ENCODE measurements at places on chromosomes 4 and X. TPM values are rescaled to one million over a fixed set of nuclear protein-coding genes. Genes with fewer than 3 reads are reported as not detected.
A peak's percentile ranks its signal among the peaks of the same experiment; 100 is the strongest.

- no peak for DNase-seq
These were observed 54.6 kb upstream of the VCX start for GRCh38 chrX:7788334-7788733.

GRCh38 chrX:19627081-19627480 lies 111.8 kb upstream of the MAP3K15 start:
- no peak for DNase-seq

DNA sequence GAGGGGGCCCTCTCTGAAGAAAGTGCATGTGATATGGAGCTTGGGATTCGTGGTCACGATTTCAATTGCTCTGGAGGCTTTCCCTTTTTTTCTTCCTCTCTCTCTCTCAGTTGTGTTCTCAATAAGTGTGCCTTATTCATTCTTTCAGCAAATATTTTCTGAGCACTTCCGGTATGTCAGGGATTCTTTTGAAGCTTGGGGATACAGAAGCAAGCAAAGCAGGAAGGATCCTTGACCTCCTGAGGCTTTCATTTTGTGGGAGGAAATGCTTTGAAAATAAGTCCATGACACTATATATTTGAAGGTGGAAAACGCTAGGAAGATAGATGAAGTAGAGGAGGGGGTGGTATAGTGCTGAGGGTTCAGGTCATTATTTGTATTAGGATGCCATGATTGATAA lies 12.6 kb upstream of the GABRE start:
- DNase-seq, result no peak

SEL1L3 gene
- 14.4 TPM for total RNA-seq

DNA sequence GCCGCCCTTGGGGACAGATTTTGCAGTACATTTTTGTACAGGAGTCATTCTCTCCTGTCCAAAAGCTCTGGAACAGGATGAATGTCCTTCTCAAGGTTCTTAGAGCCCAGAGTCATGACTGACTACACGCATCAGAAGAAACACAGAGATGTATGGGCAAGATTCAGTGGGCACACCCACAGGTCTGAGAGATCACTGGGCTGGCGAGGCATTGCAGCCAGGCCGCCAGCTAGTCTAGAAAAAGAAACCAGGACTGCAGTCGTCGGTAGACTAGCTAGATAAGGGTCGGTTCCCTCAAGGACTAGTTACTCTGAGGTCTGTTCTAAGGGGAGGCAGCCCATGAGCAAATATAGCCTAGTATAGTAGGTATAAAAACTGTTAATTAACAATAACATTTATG lies 19.8 kb downstream of the GBA3 start:
- no peak for DNase-seq

BEX2 gene
- 29.8 TPM for total RNA-seq

DNA sequence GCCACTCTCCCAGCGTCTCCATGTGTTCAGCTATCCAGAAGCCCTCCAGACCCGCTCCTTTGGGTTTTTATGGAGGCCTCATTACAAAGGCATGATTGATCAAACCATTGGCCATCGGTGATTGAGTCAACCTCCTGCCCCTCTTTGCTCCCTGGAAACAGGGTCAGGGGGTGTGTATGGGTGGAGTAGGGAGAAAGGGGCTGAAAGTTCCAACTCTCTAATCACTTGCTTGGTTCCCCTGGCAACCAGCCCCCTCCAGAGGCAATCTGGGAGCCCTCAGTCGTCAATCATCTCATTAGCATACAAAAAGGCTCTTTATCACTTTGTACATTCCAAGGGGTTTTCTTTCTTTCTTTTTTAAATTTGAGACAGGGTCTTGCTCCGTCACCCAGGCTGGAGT lies 2.3 kb downstream of the TRIM2 start:
- DNase-seq, result no peak

GRCh38 chr4:19514276-19515070 lies 737.2 kb upstream of the SLIT2 start:
- DNase-seq, result no peak

DNA sequence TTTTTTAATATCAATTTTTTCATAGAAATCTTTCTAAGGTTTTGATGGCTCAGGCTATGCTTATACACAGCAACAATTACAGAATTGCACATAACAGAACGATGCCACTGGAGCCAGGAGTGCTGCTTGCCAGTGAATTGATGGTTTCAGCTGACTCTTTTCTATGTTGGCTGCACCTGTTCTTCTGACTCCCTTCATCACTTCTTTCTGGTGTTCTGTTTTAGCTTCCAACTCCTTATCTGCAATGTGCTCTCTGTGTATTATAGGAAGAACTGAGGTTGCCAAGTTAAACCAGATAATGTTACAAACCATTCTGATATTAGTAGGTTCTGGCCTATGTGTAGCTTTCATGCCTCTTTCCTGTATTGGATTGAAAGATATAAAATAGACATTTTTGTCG lies 11.6 kb upstream of the VEGFD start:
- no peak for DNase-seq

DNA sequence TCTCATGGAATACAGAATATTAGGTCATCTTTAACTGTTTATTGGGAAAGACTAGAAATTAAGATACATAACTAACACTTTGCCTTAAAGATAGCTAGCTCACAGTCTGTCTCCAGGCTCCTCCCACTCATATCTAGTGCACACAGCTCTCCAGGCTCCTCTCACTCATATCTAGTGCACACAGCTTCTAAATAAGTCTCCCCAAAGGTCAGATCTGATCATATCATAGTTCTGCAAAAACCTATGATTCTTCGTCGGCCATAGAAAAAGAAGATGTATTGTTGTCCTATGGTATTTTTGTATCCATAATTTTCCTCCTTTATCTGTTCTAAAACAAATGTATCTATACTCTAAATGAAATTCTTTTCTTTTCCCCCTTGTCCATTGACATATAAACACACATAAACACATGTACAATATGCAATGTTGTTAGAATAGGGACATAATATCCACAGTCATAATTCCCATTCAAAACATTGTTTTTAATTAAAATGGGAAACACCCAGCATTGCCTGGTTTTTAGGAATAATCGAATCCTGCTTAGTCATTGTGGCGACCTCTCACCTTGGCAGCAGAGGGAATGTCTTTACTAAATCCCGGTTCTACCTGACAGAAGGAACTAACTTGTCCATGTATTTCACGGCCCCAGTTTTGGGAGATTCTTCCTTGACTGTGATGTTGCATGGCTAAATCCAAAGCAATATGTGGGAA lies 1282.0 kb downstream of the PCDH7 start:
- DNase-seq, result no peak

GRCh38 chr4:1237981-1238675 lies 10.8 kb downstream of the CTBP1 start:
- no peak for DNase-seq

ERAS gene
- 0.33 TPM for total RNA-seq

GLUD2 gene
- 1.4 TPM for total RNA-seq

DNA sequence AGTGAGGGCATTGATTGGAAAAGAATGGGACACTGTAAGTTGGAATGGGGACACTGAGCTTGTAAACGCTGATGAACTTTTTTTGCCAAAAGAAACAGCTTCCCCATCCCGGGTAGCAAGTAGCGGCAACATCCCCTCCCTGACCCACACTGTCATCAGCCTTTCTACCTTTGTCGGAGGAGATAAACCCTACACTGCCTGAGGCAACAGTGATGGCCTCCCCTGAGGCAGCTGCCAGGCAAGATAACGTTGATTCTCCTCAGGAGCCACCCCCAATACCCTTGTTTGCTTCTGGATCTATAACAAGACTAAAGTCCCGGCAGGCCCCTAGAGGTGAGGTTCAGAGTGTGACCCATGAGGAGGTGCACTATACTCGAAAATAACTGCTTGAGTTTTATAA lies 10.3 kb upstream of the RAB33B start:
- DNase-seq, result no peak

DNA sequence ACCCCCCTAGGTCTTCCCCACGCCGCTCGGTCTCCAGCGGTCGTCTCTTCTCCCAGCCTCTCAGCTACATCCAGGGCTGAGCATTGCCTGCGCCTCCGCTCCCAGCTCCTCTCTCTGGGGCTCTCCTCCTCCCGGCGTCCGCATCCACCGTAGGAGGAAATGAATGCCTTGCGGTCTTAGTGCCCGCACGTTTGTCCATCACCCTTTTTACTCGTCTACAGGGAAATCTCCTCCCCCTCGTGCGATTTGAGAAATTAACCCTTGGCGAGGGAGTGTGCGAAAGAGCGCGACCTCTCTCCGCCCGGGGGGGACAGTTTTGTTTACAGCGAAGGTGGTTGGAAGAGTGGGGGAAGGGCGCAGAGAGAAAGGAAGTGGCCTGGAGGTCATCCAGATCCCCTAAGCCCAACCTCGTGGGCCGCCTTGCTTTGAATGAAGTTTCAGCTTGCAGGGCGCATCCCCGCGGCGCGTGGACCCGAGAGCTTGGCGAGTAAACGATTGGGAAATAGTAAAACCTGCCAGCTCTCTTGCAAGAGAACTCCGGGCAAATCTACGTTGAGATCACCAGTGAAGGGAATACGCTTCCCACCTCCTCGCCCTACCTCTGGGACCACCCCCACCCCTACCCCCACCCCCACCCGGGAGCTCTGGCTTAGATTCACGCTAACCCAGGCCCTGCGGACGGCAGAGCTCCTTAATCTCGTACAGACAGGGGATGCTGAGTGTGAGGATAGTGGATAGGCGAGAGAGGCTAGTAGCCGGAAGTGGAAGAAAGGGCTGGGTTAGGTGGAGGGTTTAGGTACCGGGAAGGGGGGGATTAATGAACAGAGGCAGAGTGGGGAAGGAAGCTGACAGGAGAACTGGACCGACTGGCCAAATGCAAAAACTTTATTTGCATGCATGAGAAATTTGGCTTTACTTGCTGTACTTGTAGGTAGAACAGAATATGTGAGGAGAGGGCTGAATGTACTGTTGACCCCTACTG lies at the start of gene ELOVL6:
ELOVL6 (minus strand) TSS at position 181 of the 982 bp plus-strand sequence. CDS start 280 bp downstream, outside the sequence.
- DNase-seq, result peak; percentile 34

DNA sequence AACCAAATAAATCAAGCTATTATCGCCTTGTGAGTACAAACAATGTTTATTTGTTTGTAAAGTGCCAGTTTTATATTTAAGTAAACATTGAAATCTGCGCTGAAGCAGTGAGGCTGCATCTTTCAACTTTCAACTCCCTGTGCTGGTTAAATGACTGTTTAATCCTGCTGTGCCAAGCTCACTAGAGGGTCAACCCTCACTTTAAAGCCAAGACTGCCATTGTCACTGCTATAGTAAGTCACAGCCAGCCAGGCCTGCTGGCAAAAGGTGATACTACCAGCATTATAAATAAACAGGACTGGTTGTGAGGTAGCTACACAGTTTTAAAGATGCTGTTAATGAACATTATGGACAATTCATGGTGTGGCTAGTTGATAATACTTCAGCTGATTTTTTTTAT lies 34.6 kb downstream of the EFHC2 start:
- no peak for DNase-seq

DNA sequence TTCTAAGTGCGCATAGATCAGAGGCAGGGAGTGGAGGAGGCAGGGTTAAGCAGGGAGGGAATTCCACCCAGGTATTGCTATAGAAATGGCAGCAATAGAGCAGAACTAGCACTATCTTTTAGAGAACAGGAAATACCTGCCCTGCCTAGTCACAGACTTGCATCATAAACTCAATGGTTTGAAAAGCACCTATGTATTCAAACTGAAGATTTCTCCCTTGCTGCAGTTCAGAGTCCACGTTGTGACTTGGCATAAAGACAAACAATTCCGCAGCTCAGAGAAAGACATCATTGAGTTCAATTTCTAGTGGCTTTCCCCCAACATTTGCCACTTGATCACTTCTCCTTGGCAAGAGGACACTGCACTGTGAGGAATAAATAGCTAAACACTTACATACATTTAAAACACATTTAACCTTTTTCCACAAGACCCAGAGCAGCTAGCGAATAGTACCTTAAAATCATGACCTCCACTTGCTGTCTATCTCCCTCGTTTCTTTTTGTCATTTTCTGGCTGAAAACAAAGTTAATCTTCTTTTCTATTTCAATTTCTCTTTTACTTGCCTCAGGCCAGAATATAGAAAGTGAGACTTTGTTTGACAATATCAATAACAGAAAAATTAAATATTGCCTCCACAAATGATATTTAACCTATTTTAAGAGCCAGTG lies 42.4 kb downstream of the SLC7A11 start:
- DNase-seq, result no peak

MAGEB2 gene
- not detected for total RNA-seq

- no peak for DNase-seq
These were observed 1156.1 kb downstream of the FAT4 start for GRCh38 chr4:126470862-126471261.

CHRDL1 gene
- total RNA-seq, result 6.3 TPM

GRCh38 chrX:16695079-16695676 lies 17.3 kb downstream of the CTPS2 start:
- no peak for DNase-seq

GRCh38 chr4:48742412-48742811 lies 37.7 kb downstream of the FRYL start:
- DNase-seq, result no peak

- DNase-seq, result no peak
These were observed 886.8 kb downstream of the NLGN4X start for GRCh38 chrX:5341902-5342301.

GRCh38 chrX:10633722-10634121 lies 13.3 kb upstream of the MID1 start:
- DNase-seq, result no peak

GRCh38 chr4:2371765-2372487 lies 46.5 kb downstream of the ZFYVE28 start:
- no peak for DNase-seq

DNA sequence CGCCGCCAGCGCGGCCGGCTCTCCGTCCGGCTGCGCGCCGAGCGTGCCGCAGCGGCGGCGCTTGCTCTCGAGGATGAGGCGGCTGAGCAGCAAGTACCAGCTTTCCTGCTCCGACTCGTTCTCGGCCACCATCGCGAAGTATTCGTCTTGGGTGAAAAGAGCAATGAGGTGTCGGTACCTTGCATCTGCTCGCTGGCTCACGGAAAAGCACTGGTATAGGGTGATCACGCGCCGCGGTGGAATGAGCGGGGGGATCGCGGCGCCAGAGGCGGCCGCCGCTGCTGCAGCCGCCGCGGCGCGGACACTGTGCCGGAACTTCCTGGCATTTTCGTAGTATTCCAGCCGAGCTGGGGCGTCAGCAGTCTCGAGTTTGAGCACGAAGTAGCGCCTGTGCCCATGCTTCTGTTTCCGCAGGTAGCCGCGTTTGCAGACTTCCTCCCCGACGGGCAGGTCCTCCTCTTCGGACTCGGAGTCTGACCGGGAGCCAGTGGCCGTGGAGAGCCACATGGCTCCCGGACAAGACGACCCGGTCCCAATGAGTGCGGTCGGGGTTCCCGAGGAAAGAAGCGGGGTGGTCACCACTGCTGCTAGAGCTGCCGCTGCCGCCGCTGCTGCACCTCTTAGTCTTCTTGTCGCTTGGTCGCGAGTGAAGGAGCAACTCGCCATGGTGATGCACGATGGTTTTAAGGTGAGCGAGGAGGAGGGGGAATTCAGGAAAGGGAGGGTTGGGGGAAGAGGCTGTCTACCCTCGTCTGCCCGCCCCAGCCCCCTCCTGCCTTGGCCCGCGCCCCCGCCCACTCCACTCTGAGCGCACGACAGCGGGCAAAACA lies 469 bp downstream of the IRS4 start:
- DNase-seq, result no peak

PABPC4L gene
- 14.8 TPM for total RNA-seq

TMSB15C gene
- total RNA-seq, result 16.9 TPM

Measured in mesothelial cell of epicardium (in vitro differentiated cells).